Activated CD4-positive, alpha-beta T cell treated with anti-CD3 and anti-CD28 coated beads, Interleukin-2, Interleukin-6, amounts not matched to agents 100 ng/mL and 50 ng/mL, durations not matched to agents 16 hours and 8 hours (primary cell): ENCODE measurements at places on chromosomes 11 and 22.

DNA sequence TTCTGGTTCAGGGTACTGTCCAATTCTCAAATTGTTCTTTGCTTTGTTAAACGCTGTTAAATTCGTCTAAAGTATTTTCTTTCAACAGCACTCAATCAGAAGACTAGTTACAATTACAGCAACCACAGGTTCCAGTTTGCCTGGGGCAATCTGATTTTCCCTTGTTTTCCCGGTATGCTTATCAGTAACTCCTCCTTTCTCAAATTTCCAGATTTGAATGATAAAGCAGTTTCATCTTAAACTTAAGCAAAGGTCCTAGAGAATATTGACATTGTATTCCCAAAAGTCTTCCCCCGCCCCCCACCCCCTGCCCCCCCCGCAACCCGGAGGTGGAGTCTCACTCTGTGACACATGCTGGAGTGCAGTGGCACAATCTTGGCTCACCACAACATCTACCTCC is 10.5 kb upstream of the USP28 start:
- no peak for DNase-seq

- no peak for DNase-seq
Measured at GRCh38 chr22:20673295-20674195, 100.4 kb upstream of the SERPIND1 start.

DNA sequence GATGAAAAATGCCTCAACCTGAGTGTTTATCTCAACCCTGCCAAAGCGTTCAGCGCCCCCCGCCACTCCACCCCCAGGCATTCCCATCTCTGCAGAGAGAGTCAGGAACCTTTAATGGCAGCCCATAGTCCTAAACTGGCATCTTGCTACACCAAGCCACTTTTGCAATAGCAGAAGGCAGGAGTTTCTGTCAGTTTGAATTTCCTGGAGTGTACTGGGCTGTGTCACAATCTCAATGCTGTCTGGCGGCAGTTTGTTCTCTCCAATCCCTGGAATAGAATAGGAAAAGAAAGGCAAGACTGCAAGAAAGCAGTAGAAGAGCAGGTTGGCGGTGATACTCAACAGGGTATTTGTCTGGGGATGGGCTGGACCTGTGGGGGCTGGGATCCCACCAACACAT is 32.9 kb upstream of the FLI1 start:
- DNase-seq, result no peak

DNA sequence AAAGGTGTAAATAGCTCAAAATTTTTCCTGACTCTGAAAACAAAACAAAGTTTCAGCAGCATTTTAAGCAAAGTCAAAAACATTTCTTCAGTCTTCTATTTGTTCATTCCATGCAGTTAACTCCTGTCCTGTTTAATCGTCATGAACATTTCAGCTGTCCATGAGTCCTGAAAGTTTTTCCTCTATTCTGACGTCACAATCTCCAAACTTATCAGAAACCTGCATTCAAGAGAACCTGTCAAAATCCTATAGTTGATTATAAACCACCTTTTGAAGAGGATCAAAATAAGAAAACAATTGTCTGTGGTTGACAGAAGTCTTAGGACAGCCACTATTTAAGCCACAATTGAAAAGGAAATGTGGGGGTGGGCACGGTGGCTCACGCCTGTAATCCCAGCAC is 15.4 kb downstream of the FOLR3 start:
- no peak for DNase-seq

DNA sequence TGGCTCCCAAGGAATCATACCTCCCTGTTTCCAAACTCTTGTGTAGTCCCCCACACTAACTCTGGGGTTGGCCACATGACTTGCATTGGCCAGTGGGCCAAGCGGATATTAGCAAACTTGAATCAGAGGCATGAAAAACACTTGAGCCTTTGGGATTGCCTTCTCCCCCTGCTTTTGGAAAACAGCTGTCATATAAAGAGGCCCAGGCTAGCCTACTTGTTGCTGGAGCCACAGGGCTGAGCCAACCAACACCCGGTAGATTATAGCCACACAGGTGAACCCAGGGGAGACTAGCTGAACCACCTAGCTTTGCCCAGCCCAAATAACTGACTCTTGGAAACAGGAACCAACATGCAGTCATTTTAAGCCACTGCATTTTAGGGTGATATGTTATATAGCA is 354.8 kb downstream of the TENM4 start:
- no peak for DNase-seq

DNA sequence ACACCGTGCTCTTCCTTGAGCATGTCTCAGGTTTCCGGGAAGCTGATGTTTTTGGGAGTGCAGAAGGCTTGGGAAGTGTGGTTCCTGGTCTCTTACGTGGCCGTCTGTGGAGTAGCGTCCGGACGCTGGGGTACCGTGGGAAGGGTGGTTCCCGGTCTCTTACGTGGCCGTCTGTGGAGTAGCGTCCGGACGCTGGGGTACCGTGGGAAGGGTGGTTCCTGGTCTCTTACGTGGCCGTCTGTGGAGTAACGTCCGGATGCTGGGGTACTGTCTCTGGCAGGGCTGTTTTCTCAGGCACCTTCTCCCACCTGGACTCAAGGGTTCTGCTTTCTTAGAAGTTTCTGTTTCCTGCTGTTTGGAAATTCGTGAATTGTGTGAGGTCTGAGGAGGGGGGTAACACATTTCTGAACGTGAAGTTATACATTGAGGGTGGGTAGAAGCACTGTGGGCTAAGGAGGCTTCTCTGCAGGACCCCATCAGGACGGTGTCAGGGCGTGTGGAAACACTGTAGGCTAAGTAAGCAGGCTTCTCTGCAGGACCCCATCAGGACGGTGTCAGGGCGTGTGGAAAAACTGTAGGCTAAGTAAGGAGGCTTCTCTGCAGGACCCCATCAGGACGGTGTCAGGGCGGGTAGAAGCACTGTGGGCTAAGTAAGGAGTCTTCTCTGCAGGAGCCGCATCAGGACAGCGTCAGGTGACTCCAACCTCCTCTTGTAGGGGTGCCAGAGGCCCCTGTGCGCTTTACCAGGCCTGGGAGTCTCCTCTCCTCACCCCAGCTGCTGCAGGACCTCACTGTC is 5.3 kb upstream of the IFITM3 start:
- DNase-seq, result no peak

DNA sequence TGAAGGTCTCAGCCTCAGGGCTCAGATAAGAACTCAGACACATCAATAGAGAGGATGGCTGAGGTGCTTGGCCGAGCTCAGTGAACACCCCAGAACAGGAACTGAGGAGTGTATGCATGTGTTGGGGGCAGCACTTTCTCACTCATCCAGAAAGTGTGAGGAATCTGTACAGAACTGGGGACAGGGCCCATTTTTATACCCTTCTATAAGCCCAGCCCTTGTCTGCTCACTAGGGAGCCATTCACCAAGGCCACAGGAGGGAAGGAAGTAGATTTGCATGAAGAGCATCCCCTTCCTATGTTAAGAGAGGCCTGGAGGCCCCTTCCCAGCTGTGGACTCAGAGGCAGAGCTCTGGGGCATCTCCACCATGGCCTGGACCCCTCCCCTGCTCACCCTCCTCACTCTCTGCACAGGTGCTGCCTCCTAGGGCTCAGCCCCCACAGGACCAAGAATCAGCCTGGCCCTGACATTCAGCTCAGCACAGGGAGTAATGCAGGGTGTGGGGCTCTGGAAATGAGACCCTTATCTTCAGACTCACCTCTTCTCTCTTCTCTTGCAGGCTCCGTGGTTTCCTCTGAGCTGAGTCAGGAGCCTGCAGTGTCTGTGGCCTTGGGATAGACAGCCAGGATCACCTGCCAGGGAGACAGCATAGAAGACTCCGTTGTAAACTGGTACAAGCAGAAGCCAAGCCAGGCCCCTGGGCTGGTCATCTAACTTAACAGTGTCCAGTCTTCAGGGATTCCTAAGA is 39.9 kb upstream of the GGTLC2 start:
- no peak for DNase-seq

- no peak for DNase-seq
Measured at GRCh38 chr22:46569848-46570695, 32.7 kb upstream of the CELSR1 start.

DNA sequence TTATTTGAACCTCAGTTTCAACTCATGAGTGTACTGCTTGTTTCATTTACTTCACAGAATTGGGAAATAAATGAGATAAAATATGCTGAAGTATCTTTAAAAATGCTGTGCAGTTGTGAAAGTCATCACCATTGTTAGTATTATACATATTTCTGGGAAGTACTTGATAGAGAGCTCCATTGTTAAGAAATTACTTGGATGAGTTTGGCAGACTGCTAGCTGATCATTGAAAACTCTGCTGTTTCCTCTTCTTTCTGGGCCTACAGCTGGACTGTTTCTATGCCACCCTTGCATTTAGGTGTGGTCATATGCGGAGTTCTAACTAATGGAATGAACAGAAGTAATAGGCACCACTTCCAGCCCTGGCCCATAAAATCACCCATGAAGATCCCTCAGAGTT is 10.0 kb downstream of the SIK2 start:
- no peak for DNase-seq

DNA sequence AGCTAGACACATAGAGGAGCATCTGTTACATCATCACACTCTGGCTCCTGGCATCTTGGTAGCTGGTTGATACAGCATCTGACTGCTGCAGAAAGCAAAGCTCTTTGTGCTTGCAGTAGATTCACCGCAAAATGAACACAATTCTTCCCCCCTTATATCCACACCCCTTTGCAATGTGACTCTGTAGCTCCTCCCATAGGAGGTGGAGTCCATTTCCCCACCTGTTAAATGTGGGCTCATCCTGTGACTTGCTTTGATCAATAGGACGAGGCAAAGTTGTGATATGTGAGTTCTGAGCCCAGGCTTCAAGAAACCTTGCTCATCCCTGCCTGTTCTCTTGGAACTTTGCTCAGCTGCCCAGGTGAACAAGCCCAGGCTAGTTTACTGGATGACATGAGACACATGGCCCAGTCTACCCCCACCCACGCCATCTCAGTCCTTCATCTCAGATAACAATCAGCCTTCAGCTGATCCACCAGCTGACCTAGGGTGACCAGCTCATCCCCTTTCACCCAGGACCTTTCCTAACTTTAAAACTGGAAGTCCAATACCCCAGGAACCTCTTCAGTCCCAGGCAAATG is 272.2 kb downstream of the TENM4 start:
- no peak for DNase-seq

- no peak for DNase-seq
Measured at GRCh38 chr22:40218723-40219294, 41.1 kb downstream of the TNRC6B start.
